ENCODE measurements at places on chromosomes 13 and 19.

DNA sequence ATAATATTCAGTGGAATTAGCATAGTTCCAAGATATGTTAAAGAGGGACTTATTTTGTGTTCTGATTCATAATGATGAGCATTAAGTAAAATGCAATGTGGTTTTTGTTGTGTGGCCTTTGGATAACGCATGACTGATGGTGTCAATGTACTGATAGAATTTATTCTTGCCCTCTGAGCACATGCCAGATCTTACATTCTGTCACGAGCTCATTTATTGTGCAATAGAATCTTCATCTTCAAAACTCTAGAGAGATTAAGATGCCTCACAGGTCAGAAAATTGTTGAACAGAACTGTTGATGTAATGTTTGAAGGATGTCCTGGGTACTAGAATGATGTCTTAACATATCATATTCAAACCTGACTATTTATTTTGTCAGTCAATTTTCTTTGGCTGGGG lies 148.0 kb upstream of the HTR2A start:
- no peak for DNase-seq

DNA sequence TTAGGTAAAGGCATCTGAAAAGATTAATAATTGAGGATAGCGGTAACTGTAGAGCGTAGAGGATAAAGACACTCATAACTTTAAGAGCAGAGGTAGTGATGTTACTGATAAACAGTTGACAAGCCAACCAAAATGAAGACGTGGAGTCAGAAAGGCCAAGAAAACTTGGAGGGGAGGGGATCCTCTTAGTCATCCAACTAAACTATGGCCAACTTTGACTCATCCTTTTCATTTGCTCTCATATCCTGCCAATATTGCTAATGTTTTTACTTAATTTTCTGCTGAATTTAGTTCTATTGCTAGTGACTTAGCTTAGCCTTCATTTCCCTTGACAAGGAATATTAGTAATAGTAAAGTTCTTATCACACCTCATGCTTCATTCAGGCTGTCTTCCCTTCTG lies 13.4 kb downstream of the ITGBL1 start:
- no peak for DNase-seq

GRCh38 chr19:6099033-6099432 lies 11.3 kb downstream of the RFX2 start:
- DNase-seq, result no peak

DNA sequence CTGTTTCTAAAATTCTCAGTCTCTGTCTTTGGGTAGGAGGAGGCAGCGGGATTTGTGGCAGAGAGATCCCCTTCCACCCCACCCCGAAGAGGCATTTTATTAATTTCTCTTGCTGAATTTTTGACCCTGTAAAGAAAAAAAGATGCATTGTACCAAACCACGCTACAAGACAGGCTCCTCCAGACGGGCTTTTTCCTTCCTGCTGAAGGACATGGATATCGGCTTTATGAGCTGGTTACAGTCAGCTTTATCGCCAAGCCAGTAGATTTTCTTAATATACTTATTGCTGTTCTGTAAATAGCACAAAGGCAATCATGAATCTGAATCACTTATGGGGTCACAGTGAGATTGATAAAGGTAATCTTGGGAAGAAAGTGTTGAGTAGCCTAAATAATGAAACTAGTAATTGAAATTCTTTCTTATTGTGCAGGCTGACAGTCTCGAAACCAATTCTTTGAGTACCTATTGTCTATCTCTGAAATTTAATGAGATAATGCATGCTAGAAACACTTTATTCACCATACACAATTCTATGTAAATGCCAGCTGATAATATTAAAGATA lies 24.5 kb downstream of the MBNL2 start:
- no peak for DNase-seq

DNA sequence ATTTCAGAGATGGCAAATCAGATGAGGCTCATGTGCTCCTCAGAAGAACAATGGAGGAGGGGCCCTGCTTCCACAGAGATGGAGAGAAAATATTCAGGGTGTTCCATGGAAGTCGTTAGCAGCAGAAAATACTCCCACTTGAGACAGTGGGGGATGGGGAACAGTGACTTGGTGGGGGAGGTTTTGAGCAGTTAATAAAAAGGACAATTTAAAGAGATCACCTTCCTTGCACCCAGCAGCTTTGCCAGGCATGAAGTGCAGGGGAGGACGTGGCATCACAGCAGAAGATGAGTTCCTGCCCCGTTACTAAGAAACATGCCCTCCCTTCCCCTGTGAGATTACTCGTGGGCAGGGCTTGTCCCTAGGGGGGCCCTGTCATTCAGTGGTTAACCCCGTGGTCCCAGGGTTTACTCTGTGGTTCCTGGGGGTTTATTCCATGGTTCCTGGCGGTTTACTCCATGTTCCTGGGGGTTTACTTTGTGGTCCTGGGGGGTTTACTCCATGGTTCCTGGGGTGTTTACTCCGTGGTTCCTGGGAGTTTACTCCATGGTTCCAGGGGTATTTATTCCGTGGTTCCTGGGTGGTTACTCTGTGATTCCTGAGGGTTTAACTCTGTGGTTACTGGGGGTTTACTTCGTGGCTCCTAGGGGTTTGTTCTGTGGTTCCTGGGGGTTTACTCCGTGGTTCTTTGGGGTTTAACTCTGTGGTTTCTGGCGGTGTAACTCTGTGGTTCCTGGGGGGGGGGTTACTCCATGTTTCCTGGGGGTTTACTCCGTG lies 49.2 kb downstream of the TMEM255B start:
- DNase-seq, result no peak

DNA sequence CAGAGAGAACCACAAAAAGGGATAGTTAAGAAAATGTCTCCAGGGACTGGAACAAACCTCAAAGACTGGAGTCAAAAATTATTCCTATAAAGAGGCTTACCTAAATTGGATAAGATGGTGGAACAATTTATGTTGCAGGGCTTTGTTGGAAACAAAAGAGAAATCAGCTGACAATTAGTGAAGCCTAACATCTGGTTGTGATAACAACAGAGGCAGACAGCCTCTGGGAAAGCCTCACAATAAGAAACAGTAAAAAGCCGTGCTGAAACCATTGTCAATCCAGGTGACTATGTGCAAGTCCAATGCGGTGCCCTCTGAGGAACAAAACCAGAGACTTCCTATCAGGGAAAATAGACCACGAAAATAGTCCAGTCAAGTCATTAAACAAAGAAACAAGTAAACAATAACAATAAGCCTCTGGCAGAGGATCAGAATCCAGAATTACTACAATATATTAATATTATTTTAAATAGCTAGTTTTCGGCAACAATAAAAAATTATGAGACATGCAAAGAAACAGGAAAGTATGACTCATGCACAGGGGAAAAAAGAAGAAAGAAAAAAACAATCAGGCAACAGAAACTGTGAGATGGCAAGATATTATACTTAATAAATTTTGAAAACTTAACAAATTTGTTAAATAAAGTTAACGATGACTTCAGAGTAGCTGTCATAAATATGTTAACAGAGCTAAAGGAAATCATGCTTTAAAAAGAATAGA lies 99.7 kb upstream of the RXFP2 start:
- no peak for DNase-seq

DNA sequence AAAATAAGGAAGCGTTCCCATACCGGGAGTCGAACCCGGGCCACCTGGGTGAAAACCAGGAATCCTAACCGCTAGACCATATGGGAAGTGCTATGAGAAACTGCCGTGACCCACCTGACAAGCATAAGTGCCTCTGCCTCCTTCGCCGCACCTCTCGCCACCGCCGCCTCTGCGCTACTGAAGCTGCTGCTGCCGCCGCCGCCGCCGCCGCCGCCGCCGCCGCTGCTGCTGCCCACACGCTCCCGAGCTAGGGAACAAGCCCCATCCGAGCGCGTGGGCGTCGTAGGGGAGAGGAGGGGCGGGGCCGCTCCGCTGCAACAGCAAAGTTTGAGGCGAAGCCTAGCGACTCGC lies 610 bp upstream of the WBP4 start:
- DNase-seq, result peak; percentile 79

- DNase-seq, result no peak
These were observed 5.3 kb upstream of the ZNF497 start for GRCh38 chr19:58367698-58368454.

DNA sequence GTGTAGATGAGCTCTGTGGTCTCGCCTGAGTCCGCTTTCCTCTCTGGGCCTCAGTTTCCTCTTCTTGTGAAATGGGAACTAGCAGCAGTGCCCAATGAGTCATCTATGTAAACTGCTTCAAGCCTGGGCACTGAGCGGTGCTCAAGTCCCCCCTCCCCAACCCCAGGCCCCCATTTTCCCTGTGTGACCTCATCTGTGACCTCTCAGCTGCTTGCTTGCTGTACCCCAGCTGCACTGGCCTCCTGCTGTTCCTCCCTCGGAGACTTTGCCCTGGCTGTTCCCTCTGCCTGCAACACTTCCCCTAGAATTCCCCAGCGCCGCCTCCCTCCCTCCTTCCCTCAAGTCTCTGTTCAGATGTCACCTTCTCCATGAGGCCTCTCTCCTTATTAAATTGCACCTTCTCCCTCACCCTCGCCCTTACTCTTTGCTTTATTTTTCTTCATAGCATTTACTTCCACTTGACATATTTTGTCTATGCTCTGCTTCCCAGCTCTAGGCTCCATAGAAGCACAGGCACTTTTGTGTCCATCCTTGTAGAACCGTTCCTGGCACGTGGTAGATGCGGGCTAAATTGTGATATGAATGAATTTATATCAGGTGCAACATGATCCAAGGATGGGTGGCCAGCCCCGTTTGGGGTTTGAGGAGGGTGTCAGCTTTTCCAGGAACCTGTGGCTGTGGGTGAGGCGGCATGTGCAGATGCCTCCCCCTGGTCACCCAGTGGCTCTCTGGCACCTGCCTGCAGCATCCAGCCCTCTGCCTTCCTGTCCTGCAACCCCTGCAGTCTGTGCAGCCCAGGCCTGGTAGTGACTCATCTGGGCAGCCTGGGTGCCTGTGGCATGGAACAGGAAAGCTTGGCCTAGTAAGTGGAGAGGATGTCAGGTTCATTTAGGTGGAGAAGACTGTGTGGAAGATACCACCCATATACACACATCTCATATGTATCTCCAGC lies 26.3 kb downstream of the SIPA1L3 start:
- DNase-seq, result no peak

- DNase-seq, result no peak
These were observed 81.2 kb downstream of the TRPC4 start for GRCh38 chr13:37788346-37788745.

GRCh38 chr13:68099631-68100030 lies 869.5 kb upstream of the PCDH9 start:
- DNase-seq, result no peak

GRCh38 chr13:64723724-64724123 lies 2506.4 kb downstream of the PCDH9 start:
- no peak for DNase-seq

DNA sequence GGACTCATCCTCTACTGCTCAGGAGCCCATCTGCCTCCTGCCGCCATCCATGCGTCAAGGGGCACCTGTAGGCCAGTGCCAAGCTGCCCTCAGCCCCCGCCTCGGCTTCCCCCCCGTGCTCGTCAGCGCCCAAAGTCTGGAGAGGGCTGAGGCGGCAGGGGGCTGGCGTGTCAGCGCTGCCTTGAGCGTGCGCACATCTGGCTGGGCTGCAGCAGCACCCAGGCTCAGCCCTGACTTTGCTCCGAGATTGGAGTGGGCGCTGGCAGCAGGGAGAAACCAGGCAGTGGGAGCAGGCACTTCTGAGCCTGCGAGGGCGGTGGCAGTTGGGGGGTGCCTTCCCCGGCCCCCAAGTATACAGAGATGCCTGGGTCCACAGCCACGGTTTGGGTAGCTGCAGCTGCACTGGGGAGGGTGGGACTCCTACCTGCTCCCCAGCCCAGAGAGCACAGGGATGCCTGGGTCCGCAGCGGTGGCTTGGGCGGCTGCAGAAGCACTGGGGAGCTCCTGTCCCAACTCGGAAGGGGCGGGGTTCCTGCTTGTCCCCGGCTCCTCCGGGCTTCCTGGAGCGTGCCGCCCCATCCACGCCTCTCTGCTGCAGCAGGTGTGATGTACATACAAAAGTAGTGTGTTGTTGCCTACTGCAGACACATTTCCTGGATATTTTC lies 44.8 kb upstream of the LPAR6 start:
- no peak for DNase-seq

GRCh38 chr13:59898066-59898465 lies 265.7 kb downstream of the DIAPH3 start:
- DNase-seq, result no peak

DNA sequence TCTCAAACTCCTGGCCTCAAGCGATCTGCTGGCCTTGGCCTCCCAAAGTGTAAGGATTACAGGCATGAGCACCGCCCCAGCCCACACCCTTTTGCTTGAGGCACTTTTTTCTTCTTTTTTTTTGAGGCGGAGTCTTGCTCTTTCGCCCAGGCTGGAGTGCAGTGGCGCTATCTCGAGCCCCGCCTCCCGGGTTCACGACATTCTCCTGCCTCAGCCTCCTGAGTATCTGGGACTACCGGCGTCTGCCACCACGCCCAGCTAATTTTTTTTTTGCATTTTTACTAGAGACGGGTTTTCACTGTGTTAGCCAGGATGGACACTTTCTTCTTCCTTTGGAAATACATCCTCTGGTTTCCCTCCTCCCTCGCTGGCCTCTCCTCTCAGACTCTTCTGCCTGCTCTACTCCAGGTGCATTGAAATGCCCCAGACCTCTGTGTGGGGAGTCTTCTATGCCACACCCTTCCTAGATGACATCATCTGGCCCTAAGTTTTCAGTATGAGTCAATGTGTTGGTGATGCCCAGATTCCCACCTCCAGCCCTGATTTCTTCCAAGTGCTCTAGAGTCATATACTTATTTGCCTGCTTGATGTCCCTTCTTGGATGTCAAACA lies 20.7 kb upstream of the TPT1 start:
- DNase-seq, result no peak

GRCh38 chr13:45446181-45446580 lies 18.6 kb upstream of the COG3 start:
- DNase-seq, result no peak

- DNase-seq, result no peak
These were observed 115.8 kb downstream of the DIAPH3 start for GRCh38 chr13:60047918-60048317.

DNA sequence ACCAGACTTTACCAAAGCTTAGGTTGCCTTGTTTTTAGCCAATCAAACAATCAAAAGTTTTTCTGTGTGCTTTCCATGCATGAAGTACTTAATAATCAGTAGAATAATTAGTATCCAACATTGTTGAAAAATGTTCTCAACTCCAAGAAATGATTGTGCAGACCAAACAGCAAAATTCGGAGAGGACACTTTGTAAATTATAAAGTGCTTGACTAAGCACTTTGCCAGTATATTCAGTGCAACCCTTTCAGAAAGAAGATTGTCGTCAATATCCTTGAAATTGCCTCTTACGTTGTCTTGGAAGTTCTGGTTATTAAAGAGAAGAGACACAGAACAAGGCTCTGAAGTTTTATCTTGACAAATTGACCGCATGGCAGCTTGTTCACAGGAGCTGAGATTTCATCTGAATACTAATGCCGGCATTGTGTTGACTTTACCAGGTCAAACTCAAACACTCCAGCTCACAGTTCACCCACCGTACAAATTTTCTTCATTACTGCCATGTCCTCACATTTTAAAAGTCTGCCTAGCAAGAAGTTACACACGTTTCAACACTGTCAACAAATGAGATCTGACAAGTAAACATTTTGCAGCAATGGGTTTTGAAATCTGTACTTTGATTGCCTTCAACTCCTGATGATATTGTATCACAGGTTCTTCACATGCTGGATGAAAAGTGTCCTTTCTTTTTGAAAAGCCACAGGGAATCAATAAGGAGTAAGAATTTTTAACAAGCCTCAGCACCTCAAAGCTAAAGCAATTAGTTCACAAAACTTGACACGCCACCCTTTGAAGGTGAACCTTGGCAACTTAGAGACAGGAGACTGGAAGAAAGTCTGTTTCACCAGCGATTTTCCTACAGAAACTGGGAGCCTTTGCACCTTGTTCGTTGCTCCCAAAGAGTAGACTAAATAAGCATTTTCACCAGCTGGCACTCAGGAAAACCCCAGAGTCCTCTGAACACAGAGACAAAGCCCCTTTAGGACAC lies 150.9 kb downstream of the RFC3 start:
- DNase-seq, result no peak

Measured in T-helper 1 cell (primary cell).